ENCODE measurements at places on chromosomes 5 and 9. TPM values are rescaled to one million over a fixed set of nuclear protein-coding genes. Genes with fewer than 3 reads are reported as not detected.

DNA sequence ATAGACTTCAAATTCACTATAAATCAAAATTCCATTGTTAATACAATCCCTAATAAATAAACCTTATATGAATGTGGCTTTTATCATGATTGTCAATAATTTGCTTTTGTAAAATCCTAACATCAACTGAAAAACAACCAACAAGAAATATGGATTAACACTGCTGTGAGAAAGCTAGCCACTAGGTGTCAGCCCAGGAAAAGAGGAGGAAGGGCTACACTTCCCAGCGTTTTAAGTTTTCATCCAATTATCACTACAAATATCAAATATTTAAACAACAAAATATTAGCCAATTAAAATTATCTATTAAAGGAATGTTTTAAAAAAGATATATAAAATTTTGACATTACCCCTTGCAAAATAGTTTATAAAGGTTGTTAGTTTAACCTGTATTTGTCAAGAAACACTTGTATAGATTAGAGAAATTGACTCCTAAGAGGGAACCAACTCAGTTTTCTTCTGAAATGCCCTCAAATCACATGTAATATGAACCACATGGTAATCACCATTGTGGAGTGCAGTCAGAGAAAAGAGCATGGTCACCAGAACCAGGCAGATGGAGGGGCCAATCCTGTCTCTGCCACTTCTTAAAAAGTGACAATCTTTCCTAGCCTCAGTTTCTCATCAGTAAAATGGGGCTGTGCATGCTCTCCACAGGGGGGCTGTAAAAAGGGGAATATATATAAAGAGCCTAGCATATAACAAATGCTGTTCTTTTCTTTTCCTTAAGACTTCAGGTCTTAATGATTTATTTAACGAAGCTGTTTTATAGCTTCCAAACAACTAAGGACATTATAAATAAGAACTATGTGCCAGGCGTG is 188.2 kb downstream of the CRB2 start:
- DNase-seq = no peak
- no peaks in the 10 kb centered on the region for H3K36me3 ChIP-seq
- no peaks in the 10 kb centered on the region for H3K27me3 ChIP-seq
- H3K4me1 ChIP-seq = peaks cover 5% of the 10 kb centered on the region
- H3K4me3 ChIP-seq = no peak overlapping the region

DNA sequence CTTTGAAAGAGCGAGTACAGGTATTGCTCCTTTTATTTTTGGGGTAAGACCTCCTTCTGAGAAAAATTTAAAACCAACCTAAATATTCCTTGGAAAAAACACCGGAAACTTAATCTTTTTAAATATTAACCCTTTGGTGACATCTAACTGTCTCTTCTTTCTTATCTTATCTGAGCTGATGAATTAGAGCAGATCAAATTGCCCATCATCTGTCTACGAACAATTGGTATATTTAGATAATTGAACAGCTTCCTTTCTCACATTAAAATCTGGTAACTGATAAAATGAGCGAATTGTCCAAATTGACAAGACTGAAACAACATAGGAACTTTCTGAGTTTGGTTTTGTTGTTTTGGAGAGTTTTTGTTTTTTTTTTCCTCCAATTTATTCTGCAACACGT is 2.0 kb downstream of the ISL1 start:
- H3K4me1 ChIP-seq = peaks cover 12% of the 10 kb centered on the region
- no peak overlapping the region for H3K27ac ChIP-seq
- H3K27me3 ChIP-seq = peaks cover 83% of the 10 kb centered on the region
- H3K36me3 ChIP-seq = no peaks in the 10 kb centered on the region

SLC1A3 gene
- not detected for total RNA-seq

DOCK8 gene
- 122 TPM for total RNA-seq

- no peak for DNase-seq
- no peak overlapping the region for H3K4me3 ChIP-seq
- no peak overlapping the region for H3K27ac ChIP-seq
- peaks cover 46% of the 10 kb centered on the region for H3K27me3 ChIP-seq
- H3K4me1 ChIP-seq = no peaks in the 10 kb centered on the region
Observed at GRCh38 chr5:73117088-73117740, 3.2 kb upstream of the TMEM171 start.

- no peaks in the 10 kb centered on the region for H3K36me3 ChIP-seq
- no peak overlapping the region for H3K4me3 ChIP-seq
- H3K4me1 ChIP-seq = no peaks in the 10 kb centered on the region
Observed at GRCh38 chr5:51002368-51002767, 335.9 kb downstream of the PARP8 start.

DNA sequence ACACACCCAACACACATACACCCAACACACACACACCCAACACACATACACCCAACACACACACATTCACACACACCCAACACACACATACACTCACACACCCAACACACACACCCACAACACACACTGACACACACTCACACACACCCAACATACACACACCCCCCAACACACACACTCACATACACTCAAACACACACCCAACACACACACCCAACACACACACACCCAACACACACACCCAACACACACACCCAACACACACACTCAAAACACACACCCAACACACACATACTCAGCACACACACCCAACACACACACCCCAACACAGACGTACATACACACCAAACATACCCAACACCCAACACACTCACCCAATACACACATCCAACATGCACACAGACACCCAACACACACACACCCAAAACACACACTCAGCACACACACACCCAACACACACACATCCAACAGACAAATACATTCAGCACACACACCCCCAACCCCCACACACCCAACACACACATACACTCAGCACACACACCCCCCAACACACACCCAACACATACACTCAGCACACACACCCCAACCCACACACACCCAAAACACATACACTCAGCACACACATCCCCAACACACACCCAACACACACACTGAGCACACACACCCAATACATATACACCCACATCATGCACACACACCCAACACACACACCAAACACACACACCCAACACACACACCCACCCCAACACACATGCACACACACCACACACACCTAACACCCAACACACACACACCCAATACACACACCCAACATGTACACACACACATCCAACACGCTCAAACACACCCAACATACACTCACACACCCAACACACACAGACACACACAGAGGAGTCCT is 479.5 kb upstream of the DAP start:
- H3K4me1 ChIP-seq = no peaks in the 10 kb centered on the region
- no peak overlapping the region for H3K27ac ChIP-seq
- DNase-seq = no peak

GRCh38 chr5:157652377-157652692 is at the start of gene SOX30:
SOX30 (minus strand) TSS chr5:157652438; CDS start chr5:157652078, 360 bp downstream.
- no peak for DNase-seq
- H3K27ac ChIP-seq = peak within 1 kb of the TSS; percentile 86
- H3K4me1 ChIP-seq = peaks cover 10% of the 10 kb centered on the region
- no peaks in the 10 kb centered on the region for H3K27me3 ChIP-seq

GRCh38 chr5:143064676-143065075 is 294.5 kb downstream of the ARHGAP26 start:
- no peaks in the 10 kb centered on the region for H3K27me3 ChIP-seq
- H3K27ac ChIP-seq = no peak overlapping the region
- H3K36me3 ChIP-seq = peaks cover 49% of the 10 kb centered on the region
- DNase-seq = no peak
- peaks cover 59% of the 10 kb centered on the region for H3K4me1 ChIP-seq

- no peak overlapping the region for H3K27ac ChIP-seq
- no peak overlapping the region for H3K4me3 ChIP-seq
- no peaks in the 10 kb centered on the region for H3K4me1 ChIP-seq
- no peaks in the 10 kb centered on the region for H3K36me3 ChIP-seq
Observed at GRCh38 chr5:127930311-127930710, 153.3 kb upstream of the SLC12A2 start.

GPSM1 gene
- 18.3 TPM for total RNA-seq

GRCh38 chr5:138469540-138470321 is 4.5 kb downstream of the EGR1 start:
- no peak for DNase-seq
- no peak overlapping the region for H3K27ac ChIP-seq
- peak overlapping the region; percentile 5 for H3K4me3 ChIP-seq
- peaks cover 24% of the 10 kb centered on the region for H3K36me3 ChIP-seq
- H3K4me1 ChIP-seq = peaks cover 26% of the 10 kb centered on the region
- peaks cover 17% of the 10 kb centered on the region for H3K27me3 ChIP-seq

- peak overlapping the region; percentile 44 for H3K27ac ChIP-seq
- DNase-seq = no peak
- H3K4me1 ChIP-seq = peaks cover 16% of the 10 kb centered on the region
- peaks cover 64% of the 10 kb centered on the region for H3K27me3 ChIP-seq
Observed at GRCh38 chr5:77851176-77852067, 75.3 kb upstream of the TBCA start.

- peaks cover 41% of the 10 kb centered on the region for H3K36me3 ChIP-seq
- H3K4me3 ChIP-seq = peak within 1 kb of the TSS; percentile 91
- peaks cover 63% of the 10 kb centered on the region for H3K4me1 ChIP-seq
- DNase-seq = peak; percentile 65
Observed at GRCh38 chr5:157108976-157109375, at the start of gene HAVCR2. HAVCR2 (minus strand) TSS chr5:157109044; CDS start chr5:157108983, 61 bp downstream.

CDX1 gene
- total RNA-seq = not detected

GRCh38 chr9:18379073-18379811 is 94.7 kb upstream of the ADAMTSL1 start:
- no peak for DNase-seq
- no peaks in the 10 kb centered on the region for H3K27me3 ChIP-seq
- no peak overlapping the region for H3K27ac ChIP-seq
- no peaks in the 10 kb centered on the region for H3K4me1 ChIP-seq

DNA sequence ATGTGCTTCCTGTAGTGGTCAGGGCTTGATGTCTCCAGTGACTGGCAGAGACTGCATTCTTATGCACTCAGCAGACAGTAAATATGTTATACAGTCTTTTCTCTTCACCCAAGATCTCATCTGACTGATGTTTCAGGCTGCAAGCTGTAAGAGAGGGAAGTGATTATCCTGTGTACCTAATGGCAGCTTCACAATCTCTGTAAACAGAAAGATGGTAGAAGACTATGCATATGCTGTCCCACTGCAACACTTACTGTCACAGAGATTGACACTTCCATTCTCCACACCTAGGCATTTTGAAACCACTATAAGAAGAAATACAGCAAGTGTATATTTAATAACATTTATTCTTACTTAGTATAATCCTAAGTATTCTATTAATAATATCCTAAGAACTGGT is 97.6 kb upstream of the ANXA1 start:
- H3K36me3 ChIP-seq = no peaks in the 10 kb centered on the region
- peaks cover 2% of the 10 kb centered on the region for H3K27me3 ChIP-seq
- H3K4me1 ChIP-seq = no peaks in the 10 kb centered on the region
- no peak overlapping the region for H3K4me3 ChIP-seq

GRCh38 chr5:67417839-67418238 is 221.2 kb upstream of the CD180 start:
- H3K4me1 ChIP-seq = peaks cover 17% of the 10 kb centered on the region
- DNase-seq = no peak
- no peak overlapping the region for H3K27ac ChIP-seq
- H3K27me3 ChIP-seq = peaks cover 2% of the 10 kb centered on the region

DNA sequence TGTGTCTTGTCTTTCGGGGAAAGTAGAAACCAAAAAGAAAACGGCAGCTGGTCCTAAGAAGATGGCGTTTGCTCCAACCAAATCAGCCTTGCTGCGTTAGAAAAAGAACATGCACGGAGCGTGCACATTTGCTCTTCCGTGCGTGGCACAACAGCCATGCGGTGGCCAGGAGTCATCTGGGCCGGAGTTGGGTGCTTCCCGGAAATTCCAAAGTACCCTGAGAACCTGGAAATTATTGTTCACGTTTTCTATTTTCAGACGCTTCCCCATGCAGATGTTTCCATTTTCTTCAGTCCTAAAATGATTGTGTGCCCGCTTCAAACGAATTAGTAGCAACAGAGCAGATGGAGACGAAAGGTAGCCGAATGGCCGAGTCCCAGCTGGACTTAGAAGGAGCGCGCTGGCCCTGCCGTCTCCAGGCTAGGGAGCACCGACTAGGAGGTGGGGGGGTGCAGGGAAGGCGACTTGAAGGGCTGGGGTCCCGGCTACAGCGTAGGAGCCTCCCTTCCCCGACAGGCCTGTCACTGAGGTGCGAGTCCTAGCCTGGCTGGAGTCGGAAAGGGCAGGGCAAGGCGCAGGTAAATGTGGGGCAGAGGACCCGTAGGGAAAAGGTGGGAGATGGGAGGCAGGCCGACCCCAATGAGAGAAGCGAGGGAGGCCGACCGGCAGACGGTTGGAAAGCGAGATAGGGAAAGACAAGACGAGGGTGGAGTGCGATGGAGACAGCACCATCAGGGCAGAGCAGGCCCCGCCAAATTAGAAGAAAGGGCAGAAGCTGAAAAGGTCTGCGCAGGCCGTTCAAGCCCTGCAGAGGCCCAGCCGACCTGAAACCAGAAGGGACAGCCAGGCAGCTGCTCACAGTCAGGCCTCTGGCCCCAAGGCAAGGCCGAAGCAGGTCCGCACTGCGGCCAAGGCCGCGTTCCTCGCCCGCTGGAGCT is 1.4 kb downstream of the BARX1 start:
- H3K4me1 ChIP-seq = peaks cover 36% of the 10 kb centered on the region
- H3K27ac ChIP-seq = peak overlapping the region; percentile 72
- peaks cover 12% of the 10 kb centered on the region for H3K36me3 ChIP-seq
- H3K4me3 ChIP-seq = peak overlapping the region; percentile 62
- DNase-seq = no peak

DNA sequence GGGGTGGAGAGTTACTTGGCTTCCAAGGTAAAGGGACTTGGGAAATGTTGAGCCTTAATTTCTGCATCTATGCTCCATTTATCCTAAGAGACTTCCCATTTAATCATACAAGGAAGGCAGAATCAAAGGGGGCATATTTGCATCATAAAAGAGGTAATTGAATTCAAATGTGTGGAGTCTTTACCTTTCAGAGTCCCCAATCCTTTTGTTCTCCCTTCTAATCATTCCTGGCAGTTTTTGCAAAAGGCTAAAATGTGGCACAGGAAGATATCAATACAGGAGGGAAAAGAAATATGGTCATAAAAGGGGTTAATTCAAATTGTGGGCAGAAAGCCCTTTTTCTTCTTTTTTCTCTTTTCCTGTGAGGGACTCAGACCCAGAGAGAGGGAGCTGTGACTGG is 69.5 kb downstream of the SFXN1 start:
- H3K4me3 ChIP-seq = no peak overlapping the region
- no peak overlapping the region for H3K27ac ChIP-seq
- peaks cover 18% of the 10 kb centered on the region for H3K27me3 ChIP-seq
- H3K4me1 ChIP-seq = peaks cover 8% of the 10 kb centered on the region
- H3K36me3 ChIP-seq = no peaks in the 10 kb centered on the region

GRCh38 chr9:107481035-107481434 is 8.5 kb downstream of the KLF4 start:
- H3K27ac ChIP-seq = no peak overlapping the region
- H3K27me3 ChIP-seq = peaks cover 15% of the 10 kb centered on the region
- no peaks in the 10 kb centered on the region for H3K36me3 ChIP-seq
- DNase-seq = no peak
- no peaks in the 10 kb centered on the region for H3K4me1 ChIP-seq

GRCh38 chr5:77425420-77425819 is 66.7 kb downstream of the WDR41 start:
- no peaks in the 10 kb centered on the region for H3K4me1 ChIP-seq
- DNase-seq = no peak
- H3K27ac ChIP-seq = no peak overlapping the region
- no peaks in the 10 kb centered on the region for H3K27me3 ChIP-seq
- H3K4me3 ChIP-seq = no peak overlapping the region

SPZ1 gene
- total RNA-seq = not detected

LCNL1 gene
- total RNA-seq = not detected

Measured in activated T-helper 1 cell treated with anti-CD3 and anti-CD28 coated beads, Interleukin-12 subunit alpha, Interleukin-12 subunit beta, Interleukin-2, Interleukin-4 antibody, amounts not matched to agents 30 ng/mL and 10 ng/mL and 1 ng/mL, durations not matched to agents 14 hours and 24 hours and 36 hours (primary cell).